ENCODE measurements at places on chromosomes 16 and 17. TPM values are rescaled to one million over a fixed set of nuclear protein-coding genes. Genes with fewer than 3 reads are reported as not detected.
A peak's percentile ranks its signal among the peaks of the same experiment; 100 is the strongest.

NT5C3B gene
- 19.3 TPM for total RNA-seq

CDRT4 gene
- total RNA-seq: 1.4 TPM

DNA sequence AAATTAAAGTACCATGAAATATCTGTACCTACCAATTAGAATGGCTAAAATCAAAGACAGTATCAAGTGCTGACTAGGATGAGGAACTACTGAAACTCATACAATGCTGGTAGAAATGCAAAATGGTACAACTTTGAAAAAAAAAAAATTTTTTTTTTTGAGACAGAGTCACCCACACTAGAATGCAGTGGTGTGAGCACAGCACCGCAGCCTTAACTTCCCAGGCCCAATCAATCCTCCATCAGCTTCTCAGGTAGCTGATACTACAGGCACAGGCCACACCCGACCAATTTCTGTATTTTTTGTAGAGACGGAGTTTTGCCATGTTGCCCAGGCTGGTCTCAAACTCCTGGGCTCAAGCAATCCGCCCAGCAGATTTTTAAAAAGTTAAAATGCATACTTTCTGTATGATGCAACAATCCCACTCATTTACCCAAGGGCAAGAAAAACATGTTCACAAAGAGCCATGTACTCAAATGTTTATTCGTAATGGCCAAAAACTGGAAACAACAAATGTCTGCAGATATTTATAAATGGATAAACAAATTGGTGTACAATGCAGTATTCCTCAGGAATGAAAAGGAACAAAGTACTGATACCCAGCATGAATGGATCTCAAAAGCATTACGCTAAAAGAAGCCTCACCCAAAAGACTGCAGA lies 8.7 kb downstream of the SMURF2 start:
- DNase-seq: no peak

DNA sequence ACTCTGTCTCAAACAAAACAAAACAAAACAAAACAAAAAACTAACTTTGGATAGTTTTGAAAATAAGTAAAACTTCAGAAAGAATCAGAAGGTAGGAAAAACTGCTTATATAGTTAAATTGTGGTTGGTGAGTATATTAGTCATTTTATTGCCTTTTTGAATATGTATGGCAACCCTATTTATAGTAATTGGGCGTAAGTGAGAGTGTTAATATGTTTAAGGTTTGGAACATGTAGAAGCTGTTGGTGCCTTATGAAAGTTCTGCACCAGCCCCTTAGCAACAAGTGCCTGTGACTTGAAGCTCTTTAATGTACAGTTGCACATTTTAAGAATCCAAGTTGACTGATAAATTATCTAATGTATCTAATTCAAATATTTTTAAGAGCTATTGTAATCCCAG lies 47.4 kb upstream of the ABCC11 start:
- DNase-seq: no peak

- DNase-seq: no peak
Observed at GRCh38 chr17:36592316-36592715, 637 bp downstream of the DHRS11 start.

DNA sequence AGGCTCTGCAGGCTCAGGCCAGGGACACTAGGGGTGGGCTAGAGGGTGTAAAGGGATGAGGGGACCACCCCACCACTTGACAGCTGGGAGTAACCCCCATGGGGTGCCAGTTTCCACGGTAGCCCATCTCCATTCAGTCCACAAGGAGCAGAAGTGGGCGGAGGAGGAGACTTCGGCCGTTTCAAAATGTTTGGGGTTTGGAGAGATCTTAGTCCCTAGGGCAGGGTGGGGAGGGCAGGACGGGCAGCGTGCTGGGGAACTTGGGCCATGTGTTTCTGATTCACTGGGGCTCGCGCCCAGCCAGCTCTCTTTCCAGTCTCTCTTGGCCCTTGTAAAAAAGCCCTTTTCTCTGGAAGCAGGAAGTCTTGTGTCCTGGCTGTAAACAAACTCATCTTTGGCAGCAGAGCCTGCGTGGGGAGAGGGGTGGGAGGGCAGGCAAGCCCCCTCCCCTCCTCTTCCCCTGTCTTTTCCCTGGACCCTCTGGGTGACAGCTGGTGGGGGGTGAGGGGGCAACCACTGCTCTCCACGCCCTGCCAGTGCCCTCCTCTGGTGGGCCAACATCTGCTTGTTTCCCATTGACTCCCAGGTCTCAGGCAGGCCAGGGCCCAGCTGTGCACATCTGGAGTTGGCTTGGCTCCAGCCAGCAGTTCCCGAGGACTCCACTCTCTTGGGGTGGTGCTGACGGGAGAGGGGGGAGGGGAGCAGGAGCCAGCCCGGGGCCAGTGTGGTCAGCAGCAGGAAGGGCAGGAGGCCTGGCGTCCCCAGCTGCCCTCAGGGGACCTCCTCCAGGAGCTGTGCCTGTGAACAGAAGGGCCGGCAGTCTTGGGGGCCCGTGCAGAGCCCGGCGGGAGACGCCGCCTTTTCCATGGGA lies 8.1 kb downstream of the CYGB start:
- DNase-seq: peak; percentile 94

MYH13 gene
- not detected for total RNA-seq

DNA sequence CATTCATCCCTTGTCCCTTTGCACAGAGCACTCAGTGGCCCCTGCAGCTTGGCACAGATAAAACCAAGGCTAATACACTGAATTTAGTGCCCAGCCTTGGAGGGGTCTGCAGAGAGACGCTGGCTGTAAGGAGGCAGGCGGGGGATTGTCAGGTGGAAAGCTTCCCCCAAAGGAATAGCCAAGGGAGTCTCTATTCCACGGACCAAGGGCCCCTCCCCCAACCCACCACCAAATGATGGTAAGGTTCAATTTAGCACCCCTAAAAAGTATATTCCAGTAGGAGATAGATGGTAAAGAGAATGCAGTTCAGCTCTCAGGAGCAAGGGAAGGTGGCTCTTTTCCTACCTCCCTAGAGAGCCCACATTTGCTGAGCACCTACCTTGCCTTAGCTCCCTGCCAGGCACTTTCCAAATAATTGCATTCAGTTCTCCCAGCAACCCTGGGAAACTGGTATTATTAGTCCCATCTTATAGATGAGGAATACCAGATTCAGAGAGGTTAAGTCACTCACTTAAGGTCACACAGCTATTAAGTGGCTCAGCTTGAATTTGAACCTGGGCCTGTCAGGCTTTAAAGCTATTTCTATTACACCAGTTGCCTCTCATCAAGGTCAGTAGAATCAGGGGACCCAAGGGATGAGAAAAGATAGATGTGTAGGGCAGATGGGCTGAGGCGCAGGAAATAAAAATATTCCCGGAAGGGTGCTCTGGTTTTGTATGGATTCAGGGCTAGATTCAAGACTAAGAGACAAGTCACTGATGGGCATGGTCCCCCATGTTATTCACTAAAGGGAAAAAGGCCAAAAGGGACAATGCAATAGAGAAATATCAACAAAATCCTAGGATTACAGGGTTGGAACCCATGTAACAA lies 20.0 kb upstream of the ZFHX3 start:
- DNase-seq: no peak

RNF112 gene
- total RNA-seq: 3.5 TPM

GRCh38 chr16:66594739-66595138 lies 9.8 kb upstream of the CMTM3 start:
- no peak for DNase-seq

GRCh38 chr17:38716368-38717005 lies 11.4 kb downstream of the MLLT6 start:
- no peak for DNase-seq

- DNase-seq: no peak
Observed at GRCh38 chr16:80274576-80275191, 266.1 kb upstream of the DYNLRB2 start.

CLEC3A gene
- total RNA-seq: not detected

GRCh38 chr17:17800504-17801021 lies 36.2 kb downstream of the SREBF1 start:
- no peak for DNase-seq

DNA sequence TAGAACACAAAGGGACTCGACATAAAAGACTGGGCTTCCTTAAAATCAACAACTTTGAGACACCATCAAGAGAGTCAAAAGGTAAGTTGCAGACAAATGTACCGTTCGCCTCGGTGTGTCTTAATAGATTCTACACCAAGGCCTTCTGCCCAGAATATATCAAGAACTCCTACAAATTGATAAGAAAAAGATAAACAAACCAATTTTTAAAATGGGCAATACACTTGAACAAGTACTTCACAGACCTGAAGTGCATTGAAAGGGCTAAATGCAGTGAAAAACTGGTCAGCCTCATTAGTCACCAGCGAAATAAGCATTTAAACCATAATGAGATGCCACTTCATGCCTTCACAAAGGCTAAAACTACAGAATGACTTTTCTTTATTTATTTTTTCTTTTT lies 20.4 kb upstream of the BAHCC1 start:
- no peak for DNase-seq

PHKB gene
- total RNA-seq: 71.0 TPM

DNA sequence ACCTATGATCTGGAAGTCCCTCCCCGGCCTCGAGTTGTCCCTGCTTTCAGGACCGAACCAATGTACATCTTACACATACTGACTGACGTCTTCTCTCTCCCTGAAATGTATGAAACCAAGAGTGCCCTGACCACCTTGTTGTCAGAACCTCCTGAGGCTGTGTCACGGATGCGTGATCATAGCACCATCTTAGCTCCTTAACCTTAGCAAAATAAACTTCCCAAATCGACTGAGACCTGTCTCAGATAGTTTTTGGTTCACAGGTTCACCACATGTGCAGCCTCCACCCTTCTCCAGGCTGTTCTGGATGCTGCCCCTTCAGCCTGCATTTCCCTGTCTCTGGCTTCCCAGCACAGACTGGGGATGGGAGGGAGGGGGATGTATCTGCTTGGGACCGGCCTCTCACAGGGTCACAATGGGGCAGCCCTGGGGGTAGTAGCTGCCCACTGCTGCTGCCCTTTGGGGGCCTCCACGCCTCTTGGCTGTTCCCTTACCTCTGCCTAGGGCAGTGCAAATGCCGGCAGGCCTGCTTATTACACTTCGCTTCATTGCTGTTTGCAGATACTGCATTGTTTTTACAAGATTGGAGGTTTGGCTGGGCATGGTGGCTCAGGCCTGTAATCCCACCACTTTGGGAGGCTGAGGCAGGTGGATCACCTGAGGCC lies 69.8 kb downstream of the NT5M start:
- no peak for DNase-seq

DNA sequence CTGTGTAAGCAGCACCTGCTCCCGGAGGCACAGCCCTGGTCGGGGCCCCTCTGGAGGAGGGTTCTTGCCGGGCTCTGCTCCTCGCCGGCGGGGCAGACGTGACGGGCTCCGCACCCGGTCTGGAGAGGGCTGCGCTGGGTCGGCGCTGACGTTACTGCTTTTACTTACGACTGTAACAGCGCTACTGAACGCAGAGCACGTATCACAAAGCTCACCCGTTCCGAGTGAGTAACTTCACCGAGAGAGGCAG lies 1.3 kb upstream of the RAB40C start:
- DNase-seq: peak; percentile 66

CSF3 gene
- not detected for total RNA-seq

GRCh38 chr16:22632606-22633005 lies 121.9 kb downstream of the NPIPB5 start:
- DNase-seq: no peak

SUZ12 gene
- 14.1 TPM for total RNA-seq

GRCh38 chr16:526181-527014 lies 1.1 kb upstream of the CAPN15 start:
- peak; percentile 75 for DNase-seq

DNA sequence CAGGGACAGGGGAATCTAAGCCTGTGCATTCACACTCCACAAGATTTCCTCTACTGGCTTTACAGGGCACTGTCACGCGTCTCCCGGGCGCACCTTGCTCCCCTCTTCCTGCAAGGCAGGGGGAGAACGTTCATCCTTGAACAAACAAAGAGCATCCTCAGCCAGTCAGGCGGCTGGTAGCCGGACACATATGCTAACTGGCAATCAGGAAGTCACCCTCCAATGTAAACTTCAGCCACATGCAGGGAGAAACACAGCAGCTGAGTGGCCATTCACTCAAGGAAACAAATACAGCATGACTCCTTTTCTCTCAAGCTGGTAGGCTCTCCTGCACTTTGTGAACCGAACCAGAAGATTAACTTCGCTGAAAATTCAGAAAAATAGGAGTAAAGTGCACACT lies 10.8 kb upstream of the HSBP1 start:
- no peak for DNase-seq

SSTR5 gene
- 25.8 TPM for total RNA-seq

DNA sequence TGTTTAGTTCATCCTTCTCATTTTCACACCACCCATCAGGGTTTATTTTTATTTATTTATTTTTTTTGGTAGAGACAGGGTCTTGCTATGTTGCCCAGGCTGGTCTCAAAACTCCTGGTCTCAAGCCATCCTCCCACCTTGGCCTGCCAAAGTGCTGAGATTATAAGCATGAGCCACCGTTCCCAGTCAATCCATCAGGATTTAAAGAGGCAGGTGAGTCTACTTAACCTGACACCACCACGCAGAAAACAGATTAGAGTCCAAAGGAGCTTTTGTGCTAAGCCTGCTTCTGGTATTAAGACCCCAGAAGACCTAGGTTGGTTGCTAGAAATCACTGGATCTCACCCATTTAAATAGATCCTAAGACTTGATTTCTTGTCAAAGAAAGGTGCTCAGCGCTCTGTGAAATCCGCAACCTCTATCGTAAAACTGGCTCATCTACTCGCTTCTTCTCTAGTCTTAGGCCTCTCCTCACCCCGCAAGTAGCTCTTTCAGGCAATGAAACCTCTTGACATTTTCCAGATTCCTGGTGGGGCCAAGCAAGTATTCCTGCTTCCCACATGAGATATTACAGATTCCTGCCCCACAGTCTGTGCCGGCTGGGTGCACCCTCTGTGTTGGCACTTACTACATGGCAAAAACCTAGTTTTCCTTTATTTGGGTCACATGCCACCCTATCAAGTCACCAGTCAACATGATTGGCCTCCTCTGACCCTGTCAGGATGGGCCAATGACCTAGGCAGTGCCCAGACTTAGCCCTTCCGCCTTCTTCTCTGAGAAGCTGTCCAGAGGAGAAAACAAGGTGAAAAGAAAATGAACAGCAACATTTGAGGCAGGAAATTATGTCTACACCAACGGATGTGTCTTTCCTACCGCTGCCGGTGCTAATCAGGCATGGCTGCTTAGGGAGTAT lies 9.0 kb downstream of the PITPNA start:
- no peak for DNase-seq

GRCh38 chr17:60094754-60095153 lies 16.0 kb upstream of the HEATR6 start:
- DNase-seq: no peak
